GM23248 (cell line): ENCODE measurements at places on chromosomes 5 and 9. TPM values are rescaled to one million over a fixed set of nuclear protein-coding genes. Genes with fewer than 3 reads are reported as not detected.

UGT3A1 gene
- total RNA-seq, result not detected in 2 replicates

FAM153A gene
- total RNA-seq, result not detected in 2 replicates

DNA sequence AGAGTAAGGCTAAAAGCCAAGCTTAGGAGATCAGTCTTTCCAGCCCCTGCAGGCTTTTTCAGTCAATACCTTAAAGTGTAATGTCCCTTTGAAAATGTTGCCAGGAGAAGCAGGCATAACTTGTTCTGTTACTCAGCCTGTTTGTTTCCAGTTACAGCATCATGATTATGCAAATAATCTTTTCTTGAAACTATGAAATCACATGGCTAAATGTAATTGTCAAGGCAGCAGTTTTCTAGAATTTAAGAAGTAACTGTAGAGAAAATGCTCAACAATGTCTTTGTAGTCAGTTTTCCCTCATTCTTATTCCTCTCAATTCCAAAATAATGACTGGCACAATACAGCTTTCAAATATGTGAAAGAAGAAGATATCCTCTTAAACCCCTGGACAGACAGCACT lies 1.9 kb upstream of the GPR107 start:
- H3K27ac ChIP-seq, result no peak overlapping the region
- H3K27me3 ChIP-seq, result no peaks in the 10 kb centered on the region
- no peak overlapping the region; the same call in 1 of the 2 replicates for H3K4me3 ChIP-seq
- DNase-seq, result peak; percentile 55
- no peaks in the 10 kb centered on the region for H3K36me3 ChIP-seq

GRCh38 chr5:31362931-31363568 lies 168.8 kb downstream of the DROSHA start:
- no peaks in the 10 kb centered on the region for H3K36me3 ChIP-seq
- peak overlapping the region; percentile 40 for H3K4me3 ChIP-seq
- no peaks in the 10 kb centered on the region for H3K27me3 ChIP-seq
- H3K4me1 ChIP-seq, result peaks cover 78% of the 10 kb centered on the region

DNA sequence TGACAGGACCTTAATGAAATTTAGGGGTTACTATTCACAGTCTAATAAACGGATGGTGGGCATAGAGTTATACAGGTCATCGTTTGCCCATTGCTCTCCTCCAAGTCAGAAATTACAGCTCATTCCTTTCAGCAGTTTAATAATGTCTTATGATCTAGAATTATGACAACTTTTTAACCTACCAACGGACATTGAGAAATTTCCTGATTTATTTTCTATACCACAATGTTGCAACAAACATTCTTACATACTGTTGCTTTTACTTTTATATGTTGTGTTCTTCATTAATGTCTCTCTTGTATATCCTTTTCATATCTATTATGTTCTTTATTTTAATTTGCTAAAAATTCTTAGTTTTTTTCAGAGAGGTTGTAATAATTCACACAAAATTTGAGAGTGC lies 152.8 kb upstream of the PRLR start:
- no peaks in the 10 kb centered on the region for H3K27me3 ChIP-seq
- no peaks in the 10 kb centered on the region for H3K36me3 ChIP-seq
- no peak overlapping the region for H3K27ac ChIP-seq

EQTN gene
- not detected in 2 replicates for total RNA-seq

DNA sequence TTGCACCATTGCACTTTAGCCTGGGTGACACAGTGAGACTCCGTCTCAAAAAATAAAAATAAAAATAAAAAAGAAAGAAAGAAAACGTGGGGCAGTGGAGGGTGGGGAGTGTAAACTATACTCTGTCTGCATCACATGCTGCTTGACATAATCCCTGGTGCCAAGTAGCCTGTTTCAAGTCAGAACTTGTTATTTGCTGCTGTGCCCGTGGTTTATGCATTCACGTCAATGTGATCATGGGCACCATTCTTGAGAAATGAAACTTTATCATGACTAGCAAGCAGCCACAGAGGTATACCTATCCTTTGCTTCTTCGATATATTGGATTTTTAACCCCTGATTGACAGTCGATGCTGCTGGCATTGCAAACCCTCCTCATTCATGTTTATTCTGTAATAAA lies 4.1 kb upstream of the SMU1 start:
- H3K4me3 ChIP-seq, result peak overlapping the region; percentile 59; the same call in 1 of the 2 replicates
- DNase-seq, result peak; percentile 16
- H3K27me3 ChIP-seq, result no peaks in the 10 kb centered on the region
- H3K4me1 ChIP-seq, result peaks cover 14% of the 10 kb centered on the region; the same call in 1 of the 2 replicates
- no peak overlapping the region for H3K27ac ChIP-seq

ANKRD31 gene
- total RNA-seq, result not detected in 2 replicates
